ENCODE measurements at places on chromosomes 5 and 9. TPM values are rescaled to one million over a fixed set of nuclear protein-coding genes. Genes with fewer than 3 reads are reported as not detected.

DNA sequence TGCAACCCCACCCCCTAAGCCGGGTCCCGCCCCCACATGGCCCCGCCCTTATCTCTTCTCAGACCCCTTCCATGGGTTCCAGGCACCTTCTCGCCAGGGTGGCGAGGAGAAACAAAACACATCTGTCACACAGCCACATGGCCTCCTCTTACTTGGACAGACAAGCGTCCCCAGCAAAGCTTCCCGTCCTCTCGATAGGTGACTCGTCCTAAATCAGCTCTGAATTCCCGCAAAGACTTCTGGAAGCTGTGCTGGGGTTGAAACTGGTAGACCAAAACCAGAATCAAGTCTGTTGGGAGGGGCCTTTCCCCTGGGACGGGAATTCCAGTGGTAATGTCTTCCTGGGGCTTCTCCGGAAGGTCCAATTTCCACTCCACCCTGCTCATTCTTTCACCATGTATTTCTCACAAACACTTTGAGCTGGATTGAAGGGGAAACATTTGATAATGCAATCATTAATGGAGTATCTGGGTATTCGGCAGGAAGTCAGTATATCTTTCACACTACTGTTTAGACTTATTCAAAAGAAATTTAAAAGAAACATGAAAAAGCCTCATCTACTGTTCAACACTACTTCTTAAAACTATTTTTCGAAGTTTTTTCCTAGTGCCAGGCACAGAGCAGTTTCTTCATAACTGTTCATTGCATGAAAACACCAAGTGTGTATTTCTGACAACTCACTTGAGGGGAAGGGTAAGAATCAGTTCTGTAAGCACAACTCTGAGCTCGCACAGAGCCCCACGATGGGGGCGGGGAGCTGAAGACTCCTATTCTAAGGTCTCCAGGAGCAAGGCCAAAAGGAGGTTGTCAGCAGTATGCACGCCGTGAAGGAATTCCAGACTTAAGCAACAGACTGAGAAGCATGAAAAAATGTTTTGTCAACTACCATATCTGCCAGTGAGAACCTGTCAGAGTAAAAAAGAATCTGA lies 644 bp upstream of the CTNNAL1 start:
- DNase-seq: no peak

GRCh38 chr5:32290922-32291321 lies 21.8 kb downstream of the MTMR12 start:
- DNase-seq: no peak

DNA sequence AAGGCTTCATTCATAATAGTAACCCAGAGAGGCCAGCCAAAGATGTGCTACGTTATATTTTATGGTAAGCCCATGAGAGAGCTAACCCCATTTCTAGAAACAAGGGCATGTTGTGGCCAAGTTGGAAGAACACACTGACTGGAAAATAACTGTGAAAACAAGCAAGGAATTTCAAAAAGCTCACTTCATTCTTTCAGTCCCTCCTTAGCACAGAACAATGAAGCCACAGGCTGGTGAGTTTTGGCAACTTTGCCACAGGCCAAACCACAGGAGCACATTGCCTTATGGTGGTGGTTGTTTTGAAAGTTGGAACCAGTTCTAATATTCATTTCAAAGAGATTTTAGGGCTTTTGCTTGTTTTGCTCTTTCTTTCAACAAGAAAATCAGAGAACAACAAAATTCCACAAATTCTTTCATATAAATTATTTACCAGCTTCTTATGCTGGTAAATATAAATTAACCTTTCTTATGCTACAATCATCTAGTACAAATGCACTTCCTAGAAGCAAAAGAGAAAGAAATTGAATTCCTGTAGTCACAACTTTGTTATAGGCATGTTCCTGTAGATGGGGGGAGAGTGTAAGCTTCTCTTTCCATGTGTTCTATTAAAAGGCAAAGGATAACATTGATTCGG lies 225.4 kb upstream of the RFX3 start:
- DNase-seq: no peak

Gene ASS1
- 2.3 TPM for total RNA-seq

Gene PTBP3
- 40.2 TPM for total RNA-seq
